ENCODE measurements at places on chromosomes 11 and 22.

GRCh38 chr11:77063407-77063806 lies 3.4 kb upstream of the CAPN5 start:
- DNase-seq, result no peak

DNA sequence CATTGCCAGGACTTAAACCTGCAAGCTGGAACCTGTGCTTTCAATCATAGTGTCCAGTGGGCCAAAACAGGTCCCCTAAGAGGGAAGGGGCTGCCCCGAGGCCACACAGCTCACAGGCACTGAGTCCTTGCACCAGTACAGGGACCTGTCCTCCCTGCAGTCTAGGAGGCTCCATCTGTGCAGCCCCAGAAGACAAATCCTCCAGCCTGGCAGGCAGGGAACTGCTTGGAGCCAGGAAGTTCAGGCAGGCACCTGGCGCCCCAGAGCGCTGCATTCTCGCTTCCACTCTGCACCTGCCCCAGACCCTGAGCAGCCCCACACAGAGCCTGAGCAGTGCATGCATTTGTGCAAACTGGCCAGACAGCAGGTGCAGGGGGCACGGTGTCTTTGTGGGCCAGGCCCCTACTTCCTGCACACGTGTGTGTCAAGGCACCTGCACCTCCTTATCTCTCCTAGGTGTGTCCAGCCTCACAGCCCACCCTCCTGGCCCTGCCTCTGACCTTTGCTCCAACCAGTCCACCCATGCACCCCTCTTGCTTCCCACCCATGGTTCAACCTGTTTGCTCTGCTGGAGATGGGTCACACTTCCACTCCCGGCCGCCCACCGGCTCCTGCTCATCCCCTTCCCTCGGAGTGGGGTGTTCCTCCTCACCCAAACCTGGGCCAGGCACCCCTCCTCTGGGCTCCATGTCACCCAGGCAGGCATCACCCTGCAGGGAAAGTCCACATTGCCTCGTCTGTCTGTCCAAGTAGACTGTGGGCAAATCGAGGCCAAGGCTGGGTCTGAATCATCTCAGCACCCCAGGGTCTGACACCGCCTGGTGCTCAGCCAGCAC lies 19.0 kb downstream of the LINC01488 start:
- no peak for DNase-seq

DNA sequence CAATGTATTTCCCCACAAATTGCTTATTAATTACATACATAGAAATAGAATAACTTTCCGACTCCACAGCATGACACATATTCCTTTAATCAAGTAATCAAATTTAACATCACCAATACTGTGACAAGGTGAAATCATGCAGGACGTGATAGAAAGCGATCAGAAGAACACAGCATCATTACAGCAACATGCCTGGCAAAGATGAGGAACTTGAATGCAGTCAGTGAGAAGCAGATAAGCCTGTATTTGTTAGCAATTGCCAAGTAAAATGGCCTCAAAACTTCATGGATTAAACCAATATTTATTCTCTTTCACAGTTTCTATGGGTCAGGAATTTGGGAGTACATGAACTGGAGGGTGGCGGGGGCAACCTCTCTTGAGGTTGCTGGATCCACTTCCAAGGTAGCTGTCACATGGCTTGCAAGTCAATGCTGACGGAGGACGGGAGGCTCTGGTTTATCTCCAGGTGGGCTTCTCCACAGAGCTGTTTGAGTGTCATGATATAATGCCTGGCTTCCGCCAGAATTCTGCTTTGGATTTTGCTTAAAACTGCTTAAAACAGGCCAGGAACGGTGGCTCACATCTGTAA lies 12.0 kb upstream of the TEAD1 start:
- DNase-seq, result no peak

DNA sequence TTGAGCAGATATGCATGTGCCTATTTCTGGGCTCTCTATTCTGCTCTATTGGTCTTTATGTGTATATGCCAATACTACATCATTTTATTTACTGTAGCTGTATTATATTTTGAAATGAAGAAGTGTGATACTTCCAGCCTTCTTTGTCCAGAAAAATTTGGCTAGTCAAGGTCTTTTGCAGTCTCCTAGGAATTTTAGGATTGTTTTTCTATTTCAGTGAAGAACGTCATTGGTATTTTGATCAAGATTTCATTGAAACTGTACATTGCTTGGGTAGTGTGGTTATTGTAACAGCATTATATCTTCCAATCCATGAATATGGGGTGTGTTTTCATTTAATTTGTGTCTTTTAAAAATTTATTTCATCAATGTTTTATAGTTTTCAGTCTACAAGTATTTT lies 400.3 kb downstream of the AASDHPPT start:
- DNase-seq, result no peak

All from SW 1271 (cell line).